CD4-positive, alpha-beta T cell treated with Interferon gamma for 1 hour (primary cell): ENCODE measurements at places on chromosomes 5 and 9.

GRCh38 chr9:4306066-4306776 lies 6.4 kb upstream of the GLIS3 start:
- no peak for DNase-seq

DNA sequence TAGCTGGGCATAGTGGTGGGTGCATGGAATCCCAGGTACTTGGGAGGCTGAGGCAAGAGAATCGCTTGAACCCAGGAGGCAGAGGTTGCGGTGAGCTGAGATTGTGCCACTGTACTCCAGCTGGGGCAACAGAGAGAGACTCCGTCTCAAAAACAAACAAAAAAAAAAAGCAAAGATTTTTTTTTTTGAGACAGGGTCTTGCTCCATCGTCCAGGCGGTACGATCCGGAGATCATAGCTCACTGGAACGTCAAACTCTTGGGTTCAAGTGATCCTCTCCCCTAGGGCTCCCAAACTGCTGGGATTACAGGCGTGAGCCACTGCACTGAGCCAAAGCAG lies 37.6 kb downstream of the ABCA1 start:
- DNase-seq, result no peak

- no peak for DNase-seq
These were observed 762.7 kb downstream of the TLE1 start for GRCh38 chr9:80926611-80927010.

- DNase-seq, result no peak
These were observed 26.4 kb downstream of the IL9 start for GRCh38 chr5:135869276-135869675.

DNA sequence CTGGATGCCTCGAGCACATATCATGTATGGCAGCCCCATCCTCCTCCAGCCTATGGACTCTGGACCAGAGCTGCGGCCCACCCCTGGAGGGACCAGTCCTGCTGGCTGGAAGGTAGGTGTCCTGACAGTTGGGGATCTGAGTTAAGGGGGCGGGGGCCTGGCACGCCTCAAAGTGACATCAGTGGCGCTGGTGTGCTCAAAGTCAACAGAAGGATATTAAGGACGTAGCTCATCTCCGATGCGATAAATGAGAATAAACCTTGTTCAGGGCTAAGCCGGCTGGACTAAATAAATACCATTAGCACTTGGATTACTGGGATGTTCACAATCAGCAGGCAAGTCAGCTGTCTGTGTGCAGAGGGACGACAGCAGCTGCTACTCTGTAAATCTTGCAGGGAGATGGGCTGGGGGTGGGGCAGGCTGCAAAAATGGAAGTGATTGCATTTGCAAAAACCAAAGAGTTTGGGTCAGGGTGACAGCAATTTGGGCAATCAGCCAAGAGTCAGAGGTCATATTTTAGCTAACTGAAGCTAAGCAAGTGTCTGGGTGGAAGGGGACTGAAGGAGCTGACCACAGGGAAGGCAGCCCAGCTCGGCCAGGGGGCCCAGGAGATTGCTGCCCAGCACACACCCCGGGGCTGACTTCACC lies 80.0 kb upstream of the LRRTM2 start:
- no peak for DNase-seq
